Myocyte (in vitro differentiated cells): ENCODE measurements at places on chromosomes 13 and 19. TPM values are rescaled to one million over a fixed set of nuclear protein-coding genes. Genes with fewer than 3 reads are reported as not detected.

Gene NLRP7
- total RNA-seq = not detected in 2 replicates

Gene GPR4
- not detected in 2 replicates for total RNA-seq

Gene LGALS7B
- total RNA-seq = not detected in 2 replicates

Gene ZNF581
- total RNA-seq = 11.4 and 13.2 TPM in 2 replicates

DNA sequence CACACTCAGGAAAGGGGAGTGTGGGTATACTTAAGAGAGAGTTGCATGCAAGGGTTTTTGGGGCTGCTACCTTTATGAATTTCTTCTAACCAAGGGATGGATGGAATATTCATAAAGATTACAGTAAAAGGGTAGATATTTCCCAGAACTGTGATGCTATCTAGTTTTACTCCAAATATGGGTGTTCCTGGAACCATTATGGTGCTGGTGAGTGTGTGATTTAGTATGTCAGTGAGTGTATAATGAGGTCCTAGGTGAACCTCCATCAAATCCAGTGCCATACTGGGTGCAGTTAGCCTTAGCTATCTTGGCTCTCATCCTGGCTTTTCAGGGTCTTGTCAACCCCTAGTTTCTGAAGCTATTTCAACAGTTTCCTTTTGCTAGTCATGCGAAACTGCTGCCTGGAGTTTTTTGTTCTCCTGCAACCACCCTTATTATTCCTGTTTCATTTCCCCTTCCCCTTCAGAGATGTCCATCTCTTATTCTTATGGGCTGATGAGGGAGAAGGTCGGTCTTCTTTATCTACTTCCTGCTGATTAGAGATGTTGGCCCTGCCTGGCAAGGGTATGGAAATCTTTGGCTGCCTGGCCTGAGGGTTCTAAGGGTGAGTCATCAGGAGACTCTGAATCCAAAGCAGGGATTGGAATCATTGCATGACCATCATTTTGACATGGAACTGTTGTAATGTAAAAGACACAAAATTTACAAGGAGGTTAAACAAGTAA, 202.3 kb downstream of the NBEA start:
- no peak for DNase-seq

- DNase-seq = no peak
Measured at GRCh38 chr13:93862259-93862658, 617.2 kb downstream of the DCT start.

DNA sequence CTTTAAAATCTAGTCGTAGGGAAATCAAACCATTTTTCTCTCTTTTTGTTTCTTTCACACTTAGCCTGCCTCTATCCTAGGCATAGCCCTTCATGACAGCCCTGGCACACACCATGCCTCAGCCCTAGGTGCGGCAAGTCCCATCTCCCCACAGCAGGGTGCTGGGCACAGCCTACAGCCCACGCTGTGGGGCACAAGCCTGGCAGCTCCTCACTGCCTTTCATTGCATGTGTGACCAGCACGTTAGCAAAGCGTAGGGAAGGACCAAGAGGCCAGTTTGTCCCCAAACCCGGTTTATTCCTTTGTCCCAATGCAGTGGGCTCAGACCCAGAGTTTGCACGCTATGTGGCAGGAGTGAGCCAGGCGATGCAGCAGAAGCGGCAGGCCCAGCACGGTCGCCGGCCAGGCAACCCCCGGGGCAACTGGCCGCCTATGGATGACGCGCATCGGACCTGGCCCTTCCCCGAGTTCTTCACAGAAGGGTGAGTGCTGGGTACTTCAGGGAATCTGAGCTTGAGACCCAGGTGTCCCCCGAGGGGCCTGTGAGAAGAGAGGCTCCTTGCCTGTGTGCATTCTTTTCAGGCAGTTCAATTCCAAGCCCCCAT, 17.3 kb upstream of the GPI start:
- no peak for DNase-seq

GRCh38 chr13:71814806-71815360, 52.1 kb downstream of the DACH1 start:
- DNase-seq = no peak

DNA sequence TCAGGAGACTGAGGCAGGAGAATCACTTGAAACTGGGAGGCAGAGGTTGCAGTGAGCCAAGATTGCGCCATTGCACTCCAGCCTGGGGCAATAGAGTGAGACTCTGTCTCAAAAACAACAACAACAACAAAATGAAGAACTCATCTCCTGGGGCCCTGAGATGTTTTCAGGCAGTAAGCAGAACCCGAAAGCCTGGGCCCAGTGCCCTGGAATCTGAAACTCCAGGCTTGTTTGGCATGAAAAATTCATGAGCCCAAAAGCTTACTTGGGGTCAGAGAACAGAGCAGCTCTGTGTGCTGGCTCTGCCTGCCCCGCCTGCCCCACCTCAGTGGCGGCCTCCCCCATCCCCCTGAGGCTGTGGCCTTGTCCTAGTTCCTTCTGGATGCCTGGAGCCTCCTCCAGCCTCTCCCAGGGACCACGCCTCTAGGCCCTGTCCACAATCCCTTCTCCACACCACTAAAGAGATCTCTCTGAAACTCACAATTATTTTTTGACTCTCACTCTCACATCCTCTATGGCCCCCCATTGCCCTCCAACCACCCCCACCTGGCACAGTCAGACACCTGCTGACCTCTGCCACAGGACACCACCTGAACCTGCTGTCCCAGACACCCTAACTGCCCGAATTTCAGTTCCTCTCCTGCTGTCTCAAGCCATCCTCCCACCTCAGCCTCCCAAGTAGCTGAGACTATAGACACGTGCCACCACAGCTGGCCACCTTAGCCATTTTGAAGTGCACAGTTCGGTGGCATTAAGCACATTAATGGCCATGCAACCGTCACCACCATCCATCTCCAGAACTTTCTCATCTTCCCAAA, 6.9 kb upstream of the AP1M2 start:
- no peak for DNase-seq

GRCh38 chr19:49437231-49437630, 4.1 kb downstream of the SLC17A7 start:
- no peak for DNase-seq

DNA sequence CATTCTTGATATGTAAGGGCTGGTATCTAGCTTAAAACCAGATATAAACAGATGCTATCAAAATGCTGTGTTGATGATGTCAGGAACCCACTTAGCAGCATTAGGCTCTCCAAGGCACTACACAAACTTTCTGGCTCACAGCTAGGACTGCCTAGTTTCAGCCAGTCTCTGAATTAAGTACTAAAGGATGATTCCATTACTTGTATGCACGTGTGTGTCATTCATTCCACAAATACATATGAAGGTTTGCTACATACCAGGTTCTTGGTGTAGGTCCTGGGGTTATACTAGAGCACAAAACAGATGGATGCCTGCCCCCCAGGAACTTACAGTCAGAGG, 151.5 kb downstream of the RGCC start:
- no peak for DNase-seq

GRCh38 chr19:15180451-15181390, 20.1 kb downstream of the NOTCH3 start:
- no peak for DNase-seq

GRCh38 chr13:59893266-59893665, 270.5 kb downstream of the DIAPH3 start:
- no peak for DNase-seq

DNA sequence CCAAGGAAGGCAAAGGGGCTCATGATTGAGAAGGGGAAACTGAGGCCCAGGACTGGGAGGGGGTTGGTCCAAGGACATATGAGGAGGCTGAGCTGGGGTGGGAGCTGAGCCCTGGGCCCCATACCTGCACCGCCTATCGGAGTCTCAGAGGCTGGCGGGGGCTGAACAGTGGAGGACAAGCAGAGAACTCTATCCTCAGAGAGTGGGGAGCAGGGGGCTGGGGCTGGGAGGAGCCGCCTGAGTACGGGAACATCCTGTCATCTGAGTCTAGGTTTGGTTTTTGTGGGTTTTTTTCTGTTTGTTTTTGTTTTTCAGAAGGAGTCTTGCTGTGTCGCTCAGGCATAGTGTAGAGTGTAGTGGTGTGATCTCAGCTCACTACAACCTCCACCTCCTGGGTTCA, 6.2 kb downstream of the ARRDC2 start:
- no peak for DNase-seq

DNA sequence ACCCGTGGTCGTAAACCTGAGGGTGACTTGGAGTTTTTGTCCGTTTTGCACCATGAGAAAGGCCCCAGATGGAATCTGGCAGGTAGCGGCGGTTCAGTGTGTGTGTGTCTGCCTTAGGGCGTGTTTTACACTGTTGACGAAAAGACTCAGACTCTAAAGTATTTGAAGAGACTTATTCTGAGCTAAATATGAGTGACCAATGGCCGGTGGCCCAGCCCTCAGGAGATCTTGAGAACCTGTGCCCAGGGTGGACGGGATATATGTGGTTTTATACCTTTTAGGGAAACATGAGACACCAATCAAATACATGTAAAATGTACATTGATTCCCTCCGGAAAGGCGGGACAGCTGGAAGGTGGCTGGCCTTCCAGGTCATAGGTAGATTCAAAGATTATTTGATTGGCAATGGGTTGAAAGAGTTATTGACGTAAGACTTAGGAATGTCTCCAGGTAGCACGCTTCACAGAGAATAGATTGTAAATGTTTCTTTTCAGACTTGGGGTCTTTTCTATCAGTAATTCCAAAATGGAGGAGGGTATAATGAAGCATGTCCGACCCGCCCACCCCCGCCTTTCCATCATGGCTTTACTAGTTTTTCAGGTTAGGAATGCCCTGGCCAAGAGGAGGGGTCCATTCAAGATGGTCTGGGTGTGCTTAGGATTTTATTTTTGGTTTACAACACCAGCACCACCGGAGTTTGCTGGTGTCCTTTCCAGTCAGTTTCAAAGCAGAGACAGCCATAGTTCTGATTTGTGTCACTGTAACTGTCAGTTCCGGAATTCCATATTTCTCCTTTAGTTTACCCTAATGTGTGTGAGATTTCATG, 1.0 kb upstream of the ZNF529 start:
- peak; percentile 22 for DNase-seq

DNA sequence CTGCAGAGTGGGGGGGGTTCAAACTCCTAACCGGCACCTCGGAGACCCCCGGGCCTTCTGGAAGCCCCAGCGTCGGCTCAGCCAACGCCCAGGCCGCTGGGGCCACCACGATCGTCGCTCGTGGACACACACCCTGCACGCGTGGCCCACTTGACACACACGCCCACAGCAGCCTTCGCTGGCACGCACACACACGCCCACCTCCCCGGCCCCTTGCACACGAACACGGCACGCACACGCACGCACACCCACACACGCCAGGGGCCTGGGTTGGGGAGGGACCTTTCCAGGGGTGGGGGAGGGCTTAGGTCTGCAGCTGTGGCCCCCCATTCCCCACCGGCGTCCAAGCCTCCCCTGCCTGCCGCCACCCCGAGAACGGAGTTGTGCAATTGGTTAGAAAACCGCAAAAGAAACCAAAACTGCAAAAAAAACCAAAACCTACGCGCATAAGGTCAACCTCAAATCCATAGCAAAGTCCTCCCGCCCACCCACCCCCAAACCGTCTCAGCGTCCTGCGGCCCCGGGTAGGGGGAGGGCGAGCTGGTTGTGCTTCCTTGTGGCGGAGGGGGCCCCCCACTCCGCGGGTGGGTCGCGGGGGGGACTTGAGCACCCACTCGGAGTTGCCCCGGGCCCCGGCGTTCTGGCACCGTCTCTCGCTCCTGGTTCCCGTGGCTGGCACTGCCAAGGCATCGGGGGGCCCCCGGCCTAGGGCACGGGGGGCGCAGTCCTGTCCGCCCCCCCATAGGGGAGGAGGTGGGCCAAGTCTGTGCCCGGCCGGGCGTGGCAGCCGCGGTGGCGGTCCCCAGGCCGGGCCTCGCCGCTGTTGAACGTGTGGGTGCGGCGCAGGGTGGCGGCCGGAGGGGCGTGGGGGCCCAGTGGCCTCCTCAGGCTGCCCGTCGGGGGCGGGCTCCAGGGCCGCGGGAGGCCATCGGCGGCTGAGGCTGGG, 3.3 kb upstream of the LRG1 start:
- DNase-seq = no peak

- no peak for DNase-seq
Measured at GRCh38 chr19:49084206-49085019, 838 bp upstream of the SNRNP70 start.

- peak; percentile 13 for DNase-seq
Measured at GRCh38 chr19:5850743-5851293, 431 bp downstream of the FUT3 start.
